Stimulated activated naive CD8-positive, alpha-beta T cell treated with anti-CD3 and anti-CD28 coated beads, Interleukin-15, Interleukin-2, amounts not matched to agents 100 U/mL and 50 U/mL, for 24 hours (primary cell): ENCODE measurements at places on chromosomes 7 and 10.

DNA sequence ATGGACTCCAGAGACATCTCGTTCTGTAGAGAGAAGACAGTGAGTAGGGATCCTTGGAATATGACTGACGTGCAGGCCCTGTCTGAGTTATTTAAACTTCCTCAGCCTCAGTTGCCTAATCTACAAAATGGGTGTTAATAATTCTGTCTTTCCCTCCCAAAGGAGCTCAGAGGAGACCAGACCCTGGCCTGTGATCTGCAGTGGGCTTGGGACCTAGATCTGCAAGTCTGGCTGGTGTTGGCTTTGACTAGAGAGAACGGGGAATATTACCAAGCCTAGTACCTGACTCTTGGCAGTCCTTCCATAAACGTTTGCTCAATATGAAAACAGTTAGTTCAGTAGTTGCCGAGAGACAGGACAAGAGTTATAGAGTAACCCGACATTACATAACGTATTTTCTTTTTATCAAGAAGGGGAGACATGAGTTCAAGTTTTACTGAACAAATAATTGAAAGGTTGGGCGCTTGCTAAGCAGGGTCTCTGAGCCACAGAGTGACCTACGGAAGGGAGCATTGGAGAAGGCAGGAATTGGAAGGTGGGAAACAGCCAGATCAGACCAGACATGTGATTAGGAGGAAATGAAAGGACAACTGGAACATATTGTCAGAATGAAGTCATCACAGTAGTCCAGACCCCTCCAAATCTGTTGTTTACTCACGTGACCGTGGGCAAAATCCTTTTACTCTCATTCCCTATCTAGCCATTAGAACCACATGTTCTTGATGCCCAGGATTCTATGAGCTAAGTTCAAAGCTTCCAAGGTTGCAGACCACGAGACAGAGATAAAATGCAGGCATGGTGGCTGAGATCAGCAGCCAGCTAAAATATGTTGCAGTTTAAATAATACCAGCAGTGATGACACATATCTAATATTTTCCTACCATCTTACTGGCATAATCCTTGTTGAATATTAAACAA, 10.9 kb upstream of the CYP3A4 start:
- no peak for DNase-seq

DNA sequence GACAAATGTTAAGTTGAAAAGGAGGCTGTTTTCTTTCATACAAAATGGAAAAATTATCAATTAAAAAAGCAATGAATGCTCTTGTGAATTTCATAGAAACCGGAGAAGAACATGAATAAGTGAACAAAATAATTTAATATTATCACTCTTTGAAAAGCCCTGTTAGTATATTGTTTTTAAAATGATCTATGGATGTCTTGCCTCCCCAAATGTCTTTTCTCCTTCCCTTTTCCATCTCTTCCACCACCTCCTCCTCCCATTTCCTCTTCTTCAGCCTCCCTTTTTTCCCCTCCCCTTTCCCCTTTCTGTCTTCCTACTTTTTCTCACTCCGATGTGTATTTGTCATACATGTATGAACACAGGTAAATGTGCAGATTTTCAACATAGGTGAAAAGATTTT, 234.7 kb downstream of the MALRD1 start:
- DNase-seq: no peak

DNA sequence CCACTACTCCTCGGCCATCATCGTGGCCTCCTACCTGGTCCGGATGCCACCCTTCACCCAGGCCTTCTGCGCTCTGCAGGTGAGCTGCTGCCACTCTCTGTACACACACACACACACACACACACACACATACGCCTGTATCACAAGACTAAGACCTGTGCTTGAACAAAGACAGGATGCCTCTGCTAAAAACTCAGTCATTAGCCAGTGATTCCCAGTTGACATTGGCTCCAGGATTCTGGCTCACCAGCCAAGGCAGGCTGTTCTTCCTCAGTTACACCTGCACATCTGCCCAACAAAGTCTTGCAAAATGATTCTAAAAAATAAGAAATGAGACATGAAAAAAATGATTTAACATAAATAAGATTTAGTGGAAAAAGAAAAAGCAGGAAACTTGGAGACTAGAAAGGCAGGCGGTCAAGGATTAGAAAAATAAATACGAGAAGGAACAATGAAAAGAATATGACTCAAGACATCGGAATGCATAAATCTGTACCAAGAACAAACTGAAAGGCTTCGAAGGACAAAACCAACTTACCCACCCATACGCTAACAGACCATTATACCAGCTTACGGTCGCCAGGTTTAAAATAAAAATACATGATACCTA, 7.4 kb upstream of the LRRC18 start:
- DNase-seq: no peak

GRCh38 chr10:132939957-132940790, 2.2 kb downstream of the CFAP46 start:
- DNase-seq: peak; percentile 67

DNA sequence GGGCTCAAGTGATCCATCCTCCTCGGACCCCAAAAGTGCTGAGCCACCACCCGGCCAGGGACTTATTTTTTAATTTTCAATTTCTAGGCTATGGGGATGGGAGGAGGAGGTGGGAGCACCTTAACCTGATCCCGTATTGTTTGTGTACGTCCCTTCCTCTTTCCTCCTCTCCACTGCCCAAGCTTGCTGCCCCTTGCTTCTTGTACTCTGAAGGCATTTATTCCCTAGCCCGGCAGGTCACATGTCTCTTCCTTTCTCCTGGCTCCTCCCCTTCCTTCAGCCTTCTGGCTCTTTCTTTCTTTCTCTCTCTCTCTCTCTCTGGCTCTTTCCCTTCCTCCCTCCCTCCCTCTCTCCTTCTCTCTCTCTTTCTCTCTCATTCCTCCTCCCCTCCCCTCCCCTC, 56.0 kb downstream of the COL26A1 start:
- DNase-seq: no peak
